ENCODE measurements at places on chromosomes 7 and 10.

DNA sequence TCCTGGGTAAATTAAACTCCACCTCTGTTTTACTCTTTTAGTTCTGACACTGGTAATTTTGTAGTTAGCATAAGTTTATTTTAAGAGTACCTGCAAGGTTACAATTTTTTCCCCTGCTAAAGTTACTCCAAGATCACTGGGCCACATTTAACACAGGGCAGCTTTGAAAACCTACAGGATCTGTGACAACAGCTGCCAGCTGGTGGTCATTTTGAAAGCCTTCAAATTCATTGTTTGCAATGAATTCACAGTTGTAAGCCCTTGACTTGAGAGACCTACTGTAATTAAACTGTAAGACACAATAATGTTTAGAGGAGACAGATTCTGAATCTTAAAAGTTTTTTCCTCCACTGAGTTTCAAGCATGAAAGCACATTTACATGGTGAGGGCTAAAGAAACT is 129.6 kb downstream of the CNOT4 start:
- peak; percentile 35 for DNase-seq

DNA sequence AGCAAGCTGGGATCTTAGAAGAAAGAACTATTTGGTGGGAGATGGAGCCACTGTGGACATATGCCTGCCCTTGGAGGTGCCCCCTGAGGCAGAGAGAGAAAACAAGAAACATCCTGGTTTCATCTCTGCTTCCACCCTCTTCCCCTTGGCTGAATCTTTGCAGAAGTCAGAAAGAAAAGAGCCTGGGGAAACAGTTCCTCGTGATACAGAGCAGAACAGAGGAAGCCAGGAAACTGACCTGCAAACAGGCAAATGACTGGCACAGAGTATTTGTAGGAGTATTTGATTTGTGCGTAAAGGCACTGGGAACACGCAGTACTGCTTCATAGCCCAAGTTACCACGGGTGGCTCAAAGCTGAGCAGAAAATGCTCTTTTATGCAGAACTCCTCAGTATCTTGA is 7.0 kb upstream of the KEL start:
- no peak for DNase-seq

- DNase-seq: no peak
These were observed 8.8 kb downstream of the INPP5F start for GRCh38 chr10:119734396-119735332.

GRCh38 chr7:45421806-45422205 is 152.4 kb upstream of the ADCY1 start:
- DNase-seq: no peak

DNA sequence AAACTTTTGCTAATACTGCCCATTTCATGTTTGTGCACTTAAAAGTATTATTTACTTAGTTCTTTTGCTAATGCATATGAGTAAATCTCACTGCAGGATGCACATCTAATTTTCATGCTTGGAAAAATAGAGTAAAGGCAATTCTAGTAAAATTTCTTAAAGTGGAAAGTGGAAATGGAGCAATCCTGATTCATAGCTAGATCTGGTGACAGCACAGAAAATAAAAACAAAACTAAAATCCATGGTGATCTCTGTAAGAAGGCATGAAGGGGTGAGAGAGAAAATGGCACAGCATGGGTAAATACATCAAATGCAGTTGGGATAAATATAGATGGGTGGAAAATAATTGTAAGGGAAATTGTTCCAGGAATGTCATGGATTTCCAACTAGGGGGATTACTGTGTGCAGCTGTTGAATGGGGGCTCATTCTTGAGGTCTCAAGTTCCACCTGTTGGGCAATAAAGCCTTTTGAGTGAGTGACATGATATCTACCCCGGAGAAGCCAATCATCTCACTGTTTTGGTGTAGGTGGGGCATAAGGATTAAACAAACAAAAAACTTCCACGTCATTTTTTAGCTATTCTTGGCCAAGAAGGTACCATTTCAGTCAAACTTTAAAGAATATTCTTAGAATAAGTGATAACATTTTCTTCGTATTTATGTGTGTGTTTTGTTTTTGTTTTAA is 1.7 kb upstream of the MCU start:
- DNase-seq: peak; percentile 94

GRCh38 chr10:60114765-60115586 is 208.6 kb upstream of the CCDC6 start:
- peak; percentile 60 for DNase-seq
